Activated naive CD8-positive, alpha-beta T cell treated with anti-CD3 and anti-CD28 coated beads, Interleukin-2, amount 50 U/mL, for 24 hours (primary cell): ENCODE measurements at places on chromosomes 12 and 14.

DNA sequence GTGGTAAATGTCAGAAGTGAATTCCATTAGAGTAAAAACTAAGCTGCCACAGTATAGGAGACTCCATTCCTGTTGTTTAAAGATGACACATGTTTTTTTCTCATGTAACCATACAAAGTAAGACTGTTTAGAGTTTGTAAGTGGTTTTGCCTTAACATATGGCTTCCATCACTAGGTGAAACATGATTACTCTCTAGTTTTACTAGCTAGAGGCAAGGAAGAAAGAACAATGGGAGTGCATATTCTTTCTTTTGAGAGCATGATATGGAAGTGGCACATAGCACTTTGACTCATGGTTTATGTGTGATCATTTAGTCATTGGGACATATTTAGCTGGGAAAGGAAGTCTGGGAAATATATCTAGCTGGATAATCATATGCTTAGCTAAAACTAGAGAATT lies 7.7 kb downstream of the ATF7IP start:
- DNase-seq = no peak
- H3K4me1 ChIP-seq = peaks cover 70% of the 10 kb centered on the region
- H3K36me3 ChIP-seq = peaks cover 35% of the 10 kb centered on the region
- H3K27me3 ChIP-seq = no peaks in the 10 kb centered on the region
- peak overlapping the region; percentile 88 for H3K27ac ChIP-seq

GRCh38 chr12:106138633-106139421 lies at the start of gene NUAK1:
Gene NUAK1 (minus strand): TSS chr12:106138954. CDS start chr12:106138653, 301 bp downstream.
- H3K27me3 ChIP-seq = peaks cover 63% of the 10 kb centered on the region
- peak within 1 kb of the TSS; percentile 57 for H3K4me3 ChIP-seq
- no peak within 1 kb of the TSS for H3K27ac ChIP-seq
- peaks cover 14% of the 10 kb centered on the region for H3K4me1 ChIP-seq
- no peaks in the 10 kb centered on the region for H3K36me3 ChIP-seq

DNA sequence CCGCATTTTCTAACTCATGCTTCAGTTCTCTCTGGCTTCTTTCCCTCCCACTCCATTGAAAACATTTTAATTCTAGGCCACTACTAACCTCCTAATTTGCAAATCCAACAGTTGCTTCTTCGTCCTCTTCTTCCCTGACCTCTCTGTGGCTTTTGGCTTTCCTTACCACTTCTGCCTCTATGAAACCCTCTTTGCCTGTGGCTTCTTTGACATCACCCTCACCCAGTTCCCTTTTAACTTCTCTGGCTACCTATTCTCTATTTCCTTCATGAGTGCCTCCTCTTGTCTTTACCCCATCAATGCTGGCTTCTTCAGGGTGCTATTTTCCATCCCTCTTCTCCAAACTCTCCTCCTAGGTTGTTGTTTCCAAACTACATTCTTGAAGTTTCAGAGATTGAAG lies 4.4 kb upstream of the HCFC2 start:
- no peak for DNase-seq
- no peak overlapping the region for H3K27ac ChIP-seq
- H3K4me3 ChIP-seq = no peak overlapping the region
- peaks cover 19% of the 10 kb centered on the region for H3K27me3 ChIP-seq
- H3K4me1 ChIP-seq = peaks cover 4% of the 10 kb centered on the region

DNA sequence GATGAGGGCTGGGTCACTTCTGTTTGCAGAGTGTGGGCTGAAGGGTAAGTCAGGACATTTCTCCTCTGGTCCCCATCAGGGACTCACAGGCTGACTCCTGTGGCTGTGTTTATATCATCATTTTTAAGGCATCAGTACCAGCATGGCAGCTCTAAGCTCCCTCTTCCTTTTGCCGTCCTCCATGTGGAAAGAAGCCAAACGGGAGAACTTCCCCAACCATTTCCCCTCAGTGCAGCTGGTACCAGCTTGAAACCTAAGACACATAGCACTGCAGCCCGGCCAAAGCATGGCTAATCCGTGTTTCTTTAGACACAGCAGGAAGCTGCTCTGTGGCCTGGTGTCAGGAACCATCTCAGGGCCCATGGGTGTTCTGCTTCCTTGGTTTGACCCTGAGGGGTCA lies 31.9 kb upstream of the ATP2A2 start:
- H3K27ac ChIP-seq = no peak overlapping the region
- H3K36me3 ChIP-seq = no peaks in the 10 kb centered on the region
- no peaks in the 10 kb centered on the region for H3K27me3 ChIP-seq
- H3K4me3 ChIP-seq = no peak overlapping the region

GRCh38 chr12:70351076-70351475 lies 15.0 kb upstream of the KCNMB4 start:
- no peak for DNase-seq
- H3K4me1 ChIP-seq = peaks cover 8% of the 10 kb centered on the region
- no peak overlapping the region for H3K27ac ChIP-seq
- H3K27me3 ChIP-seq = no peaks in the 10 kb centered on the region

- no peak overlapping the region for H3K27ac ChIP-seq
- no peaks in the 10 kb centered on the region for H3K36me3 ChIP-seq
- no peak overlapping the region for H3K4me3 ChIP-seq
- no peak for DNase-seq
- peaks cover 8% of the 10 kb centered on the region for H3K4me1 ChIP-seq
Measured at GRCh38 chr14:70856851-70857495, 47.7 kb upstream of the MAP3K9 start.

- no peak overlapping the region for H3K27ac ChIP-seq
- H3K4me3 ChIP-seq = no peak overlapping the region
- H3K36me3 ChIP-seq = peaks cover 20% of the 10 kb centered on the region
- DNase-seq = no peak
- no peaks in the 10 kb centered on the region for H3K27me3 ChIP-seq
- peaks cover 10% of the 10 kb centered on the region for H3K4me1 ChIP-seq
Measured at GRCh38 chr12:94277426-94278000, 129.1 kb downstream of the PLXNC1 start.

DNA sequence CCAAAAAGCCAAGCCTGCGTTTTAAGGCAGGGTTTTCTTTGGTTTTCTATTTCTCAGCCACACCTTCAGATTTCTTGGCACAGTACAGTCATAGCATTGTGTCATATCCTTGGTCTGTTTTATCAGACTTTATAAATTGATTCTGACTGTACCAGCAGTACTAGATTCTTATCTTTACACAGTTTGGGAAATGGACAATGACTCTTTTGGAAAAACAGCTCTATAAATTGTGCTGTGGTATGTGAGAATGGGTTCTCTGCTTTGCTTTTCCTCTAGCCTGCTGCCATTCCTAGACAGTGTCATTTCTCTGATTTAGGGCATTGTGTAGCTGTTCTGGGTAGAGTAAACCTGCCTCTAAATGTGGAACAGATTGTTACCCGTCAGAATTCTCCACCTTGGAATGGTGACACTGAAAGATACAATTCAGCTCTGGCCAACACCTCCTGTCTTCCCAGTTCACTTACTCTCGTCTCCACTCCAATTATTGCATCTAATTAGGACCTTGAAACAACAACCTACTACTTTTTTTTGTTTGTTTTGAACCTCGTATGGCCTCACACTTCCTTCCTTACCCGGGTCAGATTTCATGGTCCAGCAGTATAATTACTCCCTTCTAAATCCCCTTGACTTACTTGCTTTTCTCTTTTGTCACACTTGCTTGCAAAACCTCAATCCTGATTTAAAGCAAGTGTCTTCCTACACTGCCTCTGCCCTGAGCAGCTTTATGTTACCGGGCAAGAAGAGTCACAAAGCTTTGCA lies 226.3 kb downstream of the ERC1 start:
- no peaks in the 10 kb centered on the region for H3K27me3 ChIP-seq
- H3K27ac ChIP-seq = no peak overlapping the region
- no peak for DNase-seq
- no peak overlapping the region for H3K4me3 ChIP-seq
- H3K4me1 ChIP-seq = peaks cover 5% of the 10 kb centered on the region
- H3K36me3 ChIP-seq = no peaks in the 10 kb centered on the region

DNA sequence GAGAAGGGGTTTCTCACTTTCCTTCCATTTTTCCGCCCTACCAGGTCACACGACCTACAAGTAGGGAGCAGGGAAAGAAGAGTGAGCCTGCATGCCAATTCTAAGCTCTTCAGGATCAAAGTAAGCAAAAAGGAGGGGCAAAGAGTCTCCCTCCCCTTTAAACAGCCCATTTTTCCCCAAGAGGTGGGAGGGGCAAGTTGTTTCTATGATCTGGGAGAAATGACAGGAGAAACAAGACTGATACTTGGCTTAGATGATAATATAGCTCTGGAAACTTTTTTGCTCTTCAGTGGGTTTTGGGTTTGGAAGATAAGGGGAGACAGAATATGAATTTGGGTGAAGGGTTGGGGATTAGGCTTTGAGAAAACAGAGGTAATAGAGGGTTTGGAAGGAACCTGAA lies 1.8 kb downstream of the DTX3 start:
- H3K27me3 ChIP-seq = peaks cover 5% of the 10 kb centered on the region
- H3K4me1 ChIP-seq = peaks cover 30% of the 10 kb centered on the region
- no peak for DNase-seq
- H3K36me3 ChIP-seq = peaks cover 2% of the 10 kb centered on the region

- no peaks in the 10 kb centered on the region for H3K36me3 ChIP-seq
- H3K4me1 ChIP-seq = peaks cover 5% of the 10 kb centered on the region
- no peak for DNase-seq
Measured at GRCh38 chr14:98494582-98494981, 777.4 kb downstream of the BCL11B start.

- H3K4me3 ChIP-seq = no peak overlapping the region
- DNase-seq = no peak
- H3K36me3 ChIP-seq = peaks cover 65% of the 10 kb centered on the region
- H3K27me3 ChIP-seq = no peaks in the 10 kb centered on the region
Measured at GRCh38 chr12:120573560-120573959, 7.6 kb downstream of the POP5 start.

GRCh38 chr12:89469361-89469760 lies 55.2 kb downstream of the GALNT4 start:
- H3K27me3 ChIP-seq = no peaks in the 10 kb centered on the region
- H3K36me3 ChIP-seq = peaks cover 6% of the 10 kb centered on the region
- H3K4me1 ChIP-seq = peaks cover 71% of the 10 kb centered on the region
- peak overlapping the region; percentile 68 for H3K27ac ChIP-seq
- no peak for DNase-seq

- no peaks in the 10 kb centered on the region for H3K4me1 ChIP-seq
- H3K36me3 ChIP-seq = no peaks in the 10 kb centered on the region
- no peak overlapping the region for H3K4me3 ChIP-seq
- DNase-seq = no peak
- H3K27me3 ChIP-seq = no peaks in the 10 kb centered on the region
Measured at GRCh38 chr14:57797160-57797559, 68.7 kb downstream of the SLC35F4 start.

DNA sequence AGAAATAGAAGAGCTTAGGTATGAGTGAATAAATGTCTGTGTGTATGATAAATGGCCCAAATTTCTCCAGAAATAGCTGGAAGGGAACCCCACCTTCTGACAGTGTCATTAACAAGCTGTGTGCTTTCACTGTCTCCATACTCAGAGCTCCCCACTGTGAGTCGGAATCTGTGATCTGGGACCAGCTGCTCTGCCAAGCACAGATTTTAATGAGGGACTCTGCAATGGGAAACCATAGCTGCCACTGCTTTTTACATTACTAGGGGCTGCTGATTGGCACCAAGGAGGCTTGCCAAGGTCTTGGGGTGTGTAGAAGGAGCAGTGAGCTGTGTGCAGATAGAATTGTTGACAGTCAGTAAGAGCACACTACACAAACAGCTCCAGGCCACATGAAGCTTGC lies 244.2 kb upstream of the CCDC196 start:
- H3K27me3 ChIP-seq = no peaks in the 10 kb centered on the region
- H3K4me3 ChIP-seq = no peak overlapping the region

GRCh38 chr14:28305938-28306337 lies 460.6 kb upstream of the FOXG1 start:
- H3K36me3 ChIP-seq = no peaks in the 10 kb centered on the region
- H3K4me1 ChIP-seq = no peaks in the 10 kb centered on the region
- no peak for DNase-seq
- no peak overlapping the region for H3K4me3 ChIP-seq

DNA sequence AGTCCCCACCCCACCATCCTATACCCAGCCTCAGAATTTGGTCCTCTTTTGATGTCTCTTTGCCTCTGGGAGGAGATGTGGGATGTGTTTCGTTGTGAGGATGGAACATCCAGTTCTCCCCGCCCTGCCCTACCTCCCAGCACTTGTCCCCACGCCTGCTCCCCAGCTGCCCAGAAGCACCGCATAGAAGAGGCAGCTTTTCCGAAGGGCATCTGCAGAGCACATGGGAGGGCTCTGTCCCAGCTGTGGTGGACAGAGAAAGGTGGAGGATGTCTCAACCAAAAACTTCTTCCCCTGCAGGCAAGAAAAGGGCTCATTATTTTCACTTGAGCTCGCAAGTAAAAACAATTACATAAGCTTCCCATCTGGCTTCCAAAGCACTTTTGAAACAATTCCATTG lies 302.6 kb downstream of the PCNX1 start:
- no peak overlapping the region for H3K4me3 ChIP-seq
- peaks cover 2% of the 10 kb centered on the region for H3K27me3 ChIP-seq
- peaks cover 2% of the 10 kb centered on the region for H3K36me3 ChIP-seq
- H3K27ac ChIP-seq = no peak overlapping the region
- H3K4me1 ChIP-seq = peaks cover 16% of the 10 kb centered on the region

- H3K36me3 ChIP-seq = no peaks in the 10 kb centered on the region
- peaks cover 3% of the 10 kb centered on the region for H3K27me3 ChIP-seq
- H3K27ac ChIP-seq = no peak overlapping the region
Measured at GRCh38 chr14:99598774-99599173, 5.2 kb downstream of the CCDC85C start.

GRCh38 chr12:98002887-98003493 lies 512.4 kb upstream of the TMPO start:
- H3K27ac ChIP-seq = no peak overlapping the region
- no peaks in the 10 kb centered on the region for H3K36me3 ChIP-seq
- peak; percentile 11 for DNase-seq
- no peak overlapping the region for H3K4me3 ChIP-seq

DNA sequence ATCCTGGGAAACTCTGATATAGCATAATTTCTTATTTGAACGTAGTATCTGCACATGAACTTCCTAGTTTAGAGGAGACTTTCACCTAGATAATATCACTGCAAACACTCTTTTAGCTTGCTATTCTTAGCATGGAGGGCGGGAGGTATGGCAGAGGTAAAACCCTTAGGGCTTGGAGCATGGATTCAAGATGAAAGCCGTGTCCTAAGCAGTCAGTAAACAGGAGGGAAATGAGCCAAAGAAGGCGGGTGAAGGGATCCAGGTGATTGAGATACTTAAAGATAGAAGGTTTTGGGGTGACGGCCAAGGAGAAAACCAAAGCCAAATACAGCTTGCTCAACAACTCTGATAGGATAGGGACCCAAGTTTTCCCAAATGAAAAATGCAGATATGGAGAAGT lies 107.1 kb upstream of the BCAT1 start:
- H3K27ac ChIP-seq = peak overlapping the region; percentile 75
- H3K36me3 ChIP-seq = no peaks in the 10 kb centered on the region
- DNase-seq = no peak

DNA sequence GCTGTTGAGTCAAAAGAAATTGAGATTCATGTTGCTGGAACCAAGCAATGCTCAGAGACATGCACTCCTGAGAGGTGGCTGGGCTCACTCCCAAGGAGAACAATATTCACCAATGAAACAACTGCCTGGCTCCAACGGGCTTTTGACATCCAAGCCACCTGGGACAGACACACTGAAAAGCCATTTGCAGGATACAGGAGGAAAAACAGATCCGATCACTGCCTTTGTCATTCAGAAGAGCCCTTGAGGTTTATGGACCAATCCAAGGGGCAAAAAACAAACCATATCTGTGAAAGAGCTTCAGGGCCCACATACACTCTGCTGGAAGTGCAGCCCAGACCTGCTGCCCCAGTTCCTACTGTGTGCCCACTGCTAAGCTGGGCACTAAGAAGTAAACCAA lies 277.5 kb downstream of the NUAK1 start:
- no peaks in the 10 kb centered on the region for H3K4me1 ChIP-seq
- H3K27ac ChIP-seq = no peak overlapping the region
- DNase-seq = no peak
- H3K36me3 ChIP-seq = no peaks in the 10 kb centered on the region
